ENCODE measurements at places on chromosomes 1 and 21.

DNA sequence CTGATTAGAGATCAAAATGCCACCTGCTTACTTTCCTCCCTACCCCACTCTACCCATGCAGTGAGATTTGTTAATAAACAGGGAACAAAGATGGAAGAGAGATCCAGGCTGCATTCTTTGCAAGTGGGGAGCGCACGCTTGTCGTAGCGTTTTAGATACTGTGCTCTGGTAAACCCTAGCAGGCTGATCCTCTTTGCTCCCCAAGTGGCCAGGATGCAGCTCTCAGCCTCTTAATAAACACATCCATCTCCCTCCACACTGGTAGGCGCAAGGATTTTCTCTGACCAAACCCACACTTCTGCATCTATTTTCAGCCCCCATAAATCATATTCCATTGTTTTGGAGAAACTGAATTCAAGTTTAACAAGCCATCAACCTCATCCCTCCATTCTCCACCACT, 2.9 kb downstream of the PGBD5 start:
- DNase-seq, result no peak

DNA sequence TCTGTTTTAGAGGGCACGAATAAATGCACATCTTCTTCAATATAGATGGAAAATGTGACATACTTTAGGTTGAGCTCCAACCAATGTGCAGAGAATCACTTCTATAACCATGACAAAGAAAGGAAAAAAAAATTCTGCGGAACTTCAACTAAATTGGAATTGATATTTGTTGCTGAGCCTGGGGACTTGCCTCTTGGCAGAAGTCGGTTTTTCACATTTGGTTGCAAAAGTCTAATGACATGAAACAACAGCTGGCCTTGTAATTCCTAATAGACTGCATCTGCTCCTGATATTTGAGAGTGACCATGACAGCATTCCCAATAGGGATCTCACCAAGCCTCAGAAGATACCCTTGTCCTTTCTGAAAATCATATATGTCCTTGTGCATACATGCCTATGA, 112.8 kb downstream of the PRRX1 start:
- no peak for DNase-seq

DNA sequence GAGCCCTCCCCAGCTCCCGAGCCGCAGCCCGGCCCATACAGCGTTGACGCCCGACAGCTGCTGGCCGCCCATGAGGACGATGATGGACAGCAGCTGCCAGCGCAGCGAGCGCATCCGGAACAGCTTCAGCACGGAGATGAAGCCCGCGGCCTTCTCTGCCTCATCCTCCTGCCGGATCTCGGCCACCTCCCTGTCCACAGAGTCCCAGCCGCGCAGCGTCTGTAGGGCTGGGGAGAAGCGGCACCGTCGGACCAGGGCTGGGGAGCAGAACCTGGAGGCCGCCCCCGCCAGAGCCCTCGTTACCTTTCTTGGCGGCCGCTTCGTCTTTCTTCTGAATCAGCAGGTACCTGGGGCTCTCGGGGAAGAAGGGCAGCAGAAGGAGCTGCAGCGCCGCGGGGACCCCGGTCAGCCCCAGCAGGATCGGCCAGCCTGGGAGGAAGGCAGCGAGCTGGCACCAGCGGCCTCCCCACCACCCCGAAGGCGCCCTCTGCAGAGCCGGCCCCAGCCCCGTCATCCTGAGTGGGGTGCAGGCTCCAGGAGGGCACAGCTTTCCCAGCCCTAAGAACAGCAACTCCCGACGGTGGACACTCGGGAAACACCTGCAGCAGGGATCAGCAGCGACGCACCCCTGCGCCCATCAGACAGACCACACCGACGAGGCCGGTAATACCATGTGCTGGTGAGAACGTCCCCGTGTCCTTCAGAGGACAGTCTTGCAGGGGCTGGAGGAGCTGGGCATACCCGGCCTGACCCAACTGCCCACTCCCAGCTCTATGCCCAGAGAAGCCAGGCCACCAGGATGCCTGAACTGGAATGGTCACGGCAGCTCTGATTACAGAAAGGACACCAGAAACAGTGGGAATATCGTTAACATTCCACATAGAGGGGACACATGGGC, 13.8 kb upstream of the SLC2A7 start:
- no peak for DNase-seq

- DNase-seq, result no peak
Observed at GRCh38 chr21:29053011-29053553, 20.4 kb downstream of the CCT8 start.

DNA sequence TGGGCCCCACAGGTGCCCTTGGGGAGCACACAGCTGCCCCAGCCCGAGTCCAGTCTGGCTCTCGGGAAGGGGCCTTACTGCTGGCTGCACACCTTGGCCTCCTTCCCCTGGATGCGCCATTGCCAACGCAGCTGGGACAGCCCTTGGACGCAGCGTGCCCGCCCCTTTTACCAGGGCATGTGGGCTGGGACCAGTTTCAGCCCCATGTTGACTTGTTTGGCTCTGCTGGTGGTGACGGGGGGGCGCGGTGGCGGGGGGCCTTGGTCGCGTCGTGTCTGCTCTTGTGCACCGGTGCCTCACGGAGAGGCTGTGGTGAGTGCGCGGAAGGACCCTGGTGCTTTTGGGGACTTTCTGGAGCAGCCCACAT, 19.6 kb downstream of the SKI start:
- no peak for DNase-seq

DNA sequence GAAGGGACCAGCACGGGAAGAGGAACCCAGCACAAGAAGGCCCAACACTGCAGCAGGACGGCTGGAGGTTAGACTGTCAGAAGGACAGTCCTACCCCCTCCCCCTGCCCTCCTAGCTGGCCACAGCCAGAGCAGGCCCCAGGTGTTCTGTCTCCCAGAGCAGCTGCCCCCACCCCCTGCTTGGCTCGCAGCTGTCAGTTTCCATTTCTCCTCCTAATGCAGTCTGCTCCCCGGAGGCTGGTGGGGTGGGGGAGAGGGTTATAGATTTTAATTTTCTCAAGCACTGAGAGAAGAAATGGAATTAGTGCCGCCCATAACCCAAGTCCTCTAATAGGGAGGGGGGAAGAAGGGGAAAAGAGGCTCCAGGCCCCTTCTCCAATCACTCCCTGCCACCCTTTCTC, 13.0 kb upstream of the PEAR1 start:
- DNase-seq, result no peak

- peak; percentile 59 for DNase-seq
Observed at GRCh38 chr1:88890791-88891317, 513 bp downstream of the GTF2B start.

GRCh38 chr1:23167353-23168078, 1.1 kb downstream of the LUZP1 start:
- peak; percentile 66 for DNase-seq

GRCh38 chr1:64865105-64865757, 101.1 kb downstream of the JAK1 start:
- no peak for DNase-seq

DNA sequence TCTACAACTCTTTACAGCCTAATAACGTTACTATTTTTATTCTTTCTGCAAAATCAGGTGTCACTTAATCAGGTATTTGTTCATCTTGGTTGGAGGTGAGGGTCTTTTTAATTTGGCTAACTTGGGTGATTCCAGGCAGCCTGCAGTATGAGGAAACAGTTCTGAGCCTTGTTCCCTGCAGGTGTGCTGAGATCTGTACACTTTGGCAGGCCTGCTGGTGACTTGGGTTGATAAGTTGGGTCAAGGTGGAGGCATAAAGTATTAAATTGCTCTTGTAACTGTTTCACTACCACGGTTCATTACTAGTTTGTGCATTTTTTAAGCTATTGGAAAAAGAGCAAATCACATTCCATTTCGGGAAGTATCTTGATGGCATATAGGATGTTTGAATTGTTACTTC, 10.0 kb downstream of the MAP3K21 start:
- no peak for DNase-seq

- DNase-seq, result no peak
Observed at GRCh38 chr1:47555306-47555705, 117.5 kb downstream of the FOXD2 start.

- DNase-seq, result no peak
Observed at GRCh38 chr1:75501577-75502295, 109.2 kb downstream of the SLC44A5 start.

DNA sequence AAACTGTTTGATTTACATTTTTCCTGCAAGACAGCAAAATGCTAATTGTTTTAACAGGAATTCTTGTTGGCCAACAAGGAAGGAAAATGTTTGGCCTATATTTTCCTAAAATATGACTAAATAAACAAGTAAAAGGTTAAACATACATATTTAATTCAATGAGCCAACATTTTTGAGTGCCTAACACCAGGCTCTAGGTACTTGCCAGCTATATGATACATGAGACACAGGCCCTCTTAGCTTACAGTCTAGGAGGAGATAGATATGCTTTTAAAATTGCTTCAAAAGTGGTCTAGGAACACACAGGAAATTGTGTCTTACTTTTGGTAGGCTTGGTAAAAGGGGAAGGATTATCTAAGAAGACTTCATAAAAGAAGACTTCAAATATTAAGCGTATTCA, 50.9 kb downstream of the PIGK start:
- DNase-seq, result no peak

GRCh38 chr1:218874313-218874712, 299.4 kb upstream of the LYPLAL1 start:
- peak; percentile 93 for DNase-seq

- DNase-seq, result peak; percentile 60
Observed at GRCh38 chr21:29194847-29195246, 64.4 kb downstream of the MAP3K7CL start.

DNA sequence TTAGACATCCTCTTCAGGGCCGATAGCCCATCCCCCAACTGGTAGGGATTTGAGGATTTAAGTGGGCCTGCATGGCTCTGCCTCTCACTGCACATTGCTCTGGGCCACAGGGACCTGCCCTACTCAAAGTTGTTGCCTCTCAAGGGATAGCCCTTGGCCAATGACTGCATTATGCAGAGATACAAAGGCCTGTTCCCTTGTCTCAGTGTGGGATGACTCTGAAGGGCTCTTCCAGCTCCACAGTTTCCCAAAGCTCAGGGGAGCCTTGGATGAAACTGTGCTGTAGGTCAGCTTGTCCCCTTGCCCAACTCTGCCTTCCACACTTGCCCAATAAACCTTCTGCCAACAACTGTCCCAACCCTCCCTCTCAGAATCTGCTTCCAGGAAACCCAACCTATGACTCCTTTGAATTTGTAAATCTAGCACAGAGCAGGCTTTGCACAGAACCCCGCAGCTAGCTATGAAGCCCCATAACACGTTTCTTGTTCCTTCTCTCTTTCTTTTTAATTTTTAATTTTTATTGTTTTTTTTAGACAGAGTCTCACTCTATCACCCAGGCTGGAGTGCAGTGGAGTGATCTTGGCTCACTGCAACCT, 42.5 kb downstream of the SLC9C2 start:
- no peak for DNase-seq

GRCh38 chr1:68074472-68074871, 24.0 kb upstream of the DIRAS3 start:
- DNase-seq, result no peak

- no peak for DNase-seq
Observed at GRCh38 chr1:161737625-161738024, 12.0 kb upstream of the DUSP12 start.

All from M059J (cell line).